ENCODE measurements at places on chromosomes 3 and 15.

DNA sequence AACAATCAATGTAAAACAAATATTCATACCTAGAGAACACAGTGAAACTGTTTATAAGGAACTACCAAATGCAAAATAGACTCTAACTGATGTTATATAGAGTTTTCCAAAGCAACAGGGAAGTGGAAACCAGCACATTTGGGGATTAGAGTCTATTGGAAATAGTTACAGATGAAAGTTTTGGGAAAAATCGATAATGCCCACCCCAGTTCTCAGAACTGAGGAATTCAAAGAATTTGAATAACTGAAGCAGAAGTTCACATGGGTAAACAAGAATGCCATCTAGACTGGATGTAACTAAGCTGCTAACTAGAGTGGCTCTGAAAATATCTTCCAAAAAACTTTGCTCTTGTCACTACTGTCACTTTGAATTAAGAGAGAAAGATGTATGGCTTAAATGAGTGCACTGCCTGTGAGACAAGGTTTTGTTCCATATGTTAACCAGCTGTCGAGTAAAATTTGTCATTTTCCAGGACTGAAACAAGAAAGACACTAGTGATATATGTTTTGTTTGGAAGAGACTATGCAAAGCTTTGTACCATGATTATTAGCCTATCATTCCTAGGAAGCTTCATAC is 9.2 kb upstream of the DENND4A start:
- no peak for DNase-seq

- peak; percentile 53 for DNase-seq
These were observed 1.4 kb downstream of the AEN start for GRCh38 chr15:88622605-88622975.

DNA sequence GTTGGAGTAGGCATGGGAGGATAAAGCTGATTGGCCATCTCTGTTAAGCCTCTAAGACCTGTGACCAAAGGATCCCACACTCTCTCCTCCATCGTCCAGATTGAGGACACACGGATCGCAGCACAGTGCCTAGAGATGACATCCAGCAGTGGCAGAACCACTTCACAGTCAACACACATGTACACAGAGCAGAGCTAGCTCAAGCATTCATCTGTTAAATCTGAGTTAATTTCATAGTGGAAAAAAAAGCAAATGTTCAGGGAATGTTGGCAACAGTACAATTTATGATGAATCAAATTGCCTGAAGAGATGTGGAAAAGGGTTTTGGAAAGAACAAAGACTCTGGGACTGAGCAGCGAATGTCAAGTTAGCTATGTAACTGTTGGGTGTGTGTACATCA is 108.1 kb upstream of the PLAAT1 start:
- DNase-seq = no peak

DNA sequence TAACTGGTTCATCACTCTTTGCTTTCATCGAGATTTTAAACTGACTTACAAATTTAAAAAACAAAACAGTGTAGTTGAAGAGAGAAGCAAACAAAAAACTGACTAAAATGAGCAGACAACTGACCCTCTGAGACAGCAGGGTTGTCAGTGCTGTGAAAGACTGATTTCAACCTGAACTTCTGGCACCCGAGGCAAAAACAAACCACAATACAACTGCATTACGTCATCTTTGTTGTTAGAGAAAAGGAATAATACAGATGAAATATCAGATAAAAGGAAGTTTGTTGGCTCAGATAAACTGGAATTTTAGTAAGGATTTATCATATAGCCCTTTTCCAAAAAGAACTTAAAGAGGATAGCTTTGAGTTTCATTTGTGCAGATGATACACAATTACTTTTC is 51.1 kb downstream of the PARP15 start:
- DNase-seq = no peak

DNA sequence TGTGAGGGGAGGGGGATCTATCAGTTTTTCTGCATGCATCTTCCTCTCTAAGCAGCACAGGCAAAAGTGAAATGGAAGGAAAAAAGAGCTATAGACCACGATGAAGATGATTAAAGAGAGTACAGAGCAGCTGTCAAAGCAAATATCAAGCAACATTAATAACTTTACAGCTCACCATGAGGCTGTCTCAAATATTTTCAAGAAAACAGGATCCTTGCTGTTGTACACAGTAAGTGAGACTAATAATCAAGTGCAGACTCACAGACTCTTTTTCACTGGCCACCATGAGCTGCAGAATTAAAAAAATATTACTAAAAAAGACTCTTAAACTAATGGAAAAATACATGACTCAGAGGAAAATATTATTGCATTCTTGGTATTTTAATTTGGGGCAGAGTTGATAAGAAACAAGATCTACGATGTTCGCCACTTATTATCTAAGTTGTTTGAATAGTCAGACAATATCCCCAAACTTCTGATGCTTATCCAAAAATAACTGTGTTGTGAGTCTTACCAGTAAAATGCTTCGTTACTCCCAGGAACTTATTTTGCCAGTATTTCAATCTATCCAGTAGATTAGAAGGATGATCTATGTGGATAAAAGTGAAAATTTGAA is 817.5 kb upstream of the ALCAM start:
- no peak for DNase-seq

GRCh38 chr15:85463976-85464375 is 83.6 kb downstream of the AKAP13 start:
- DNase-seq = no peak

DNA sequence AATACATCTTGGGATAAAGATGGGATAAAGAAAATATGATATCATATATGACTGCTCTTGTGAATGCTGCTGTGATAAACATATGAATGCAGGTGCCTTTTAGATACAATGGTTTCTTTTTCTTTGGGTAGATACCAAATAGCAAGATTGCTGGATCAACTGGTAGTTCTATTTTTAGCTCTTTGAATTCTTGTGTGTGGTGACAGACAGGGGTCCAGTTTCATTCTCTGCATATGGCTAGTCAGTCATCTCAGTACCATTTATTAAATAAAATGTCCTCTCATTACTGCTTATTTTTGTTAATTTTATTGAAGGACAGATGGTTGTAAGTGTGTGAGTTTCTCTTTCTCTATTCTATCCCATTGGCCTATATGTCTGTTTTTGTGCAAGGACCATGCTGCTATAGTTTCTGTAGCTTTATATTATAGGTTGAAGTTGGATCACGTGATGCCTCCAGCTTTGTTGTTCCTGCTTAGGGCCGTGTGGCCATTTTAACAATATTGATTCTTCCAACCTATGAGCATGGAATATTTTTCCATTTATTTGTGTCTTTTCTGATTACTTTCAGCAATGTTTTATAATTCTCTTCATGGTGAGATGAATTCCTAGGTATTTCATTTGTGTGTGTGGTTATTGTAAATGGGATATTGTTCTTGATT is 1089.8 kb upstream of the CADM2 start:
- DNase-seq = no peak

GRCh38 chr3:13189639-13190377 is 116.6 kb upstream of the IQSEC1 start:
- no peak for DNase-seq

DNA sequence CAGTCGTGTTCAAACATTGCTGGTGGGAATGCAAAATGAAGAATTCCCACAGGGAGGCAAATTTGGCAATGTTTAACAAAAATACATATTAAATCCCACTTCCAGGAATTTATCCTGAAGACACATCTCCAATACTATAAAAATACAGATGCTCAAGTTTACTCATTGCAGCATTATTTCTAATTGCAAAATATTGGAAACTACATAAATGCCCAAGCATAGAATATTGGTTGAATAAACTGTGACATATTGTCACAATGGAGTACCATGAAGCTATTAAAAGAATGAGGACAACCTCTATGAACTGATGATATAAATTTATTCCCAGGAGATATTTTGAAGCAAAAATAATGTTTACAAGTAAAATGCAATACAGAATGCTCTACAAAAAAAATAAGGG is 49.7 kb upstream of the UBE2E2 start:
- DNase-seq = no peak

- DNase-seq = no peak
These were observed 4.1 kb downstream of the CELF6 start for GRCh38 chr15:72315706-72316370.

- no peak for DNase-seq
These were observed 25.3 kb downstream of the RAD18 start for GRCh38 chr3:8938021-8938420.

DNA sequence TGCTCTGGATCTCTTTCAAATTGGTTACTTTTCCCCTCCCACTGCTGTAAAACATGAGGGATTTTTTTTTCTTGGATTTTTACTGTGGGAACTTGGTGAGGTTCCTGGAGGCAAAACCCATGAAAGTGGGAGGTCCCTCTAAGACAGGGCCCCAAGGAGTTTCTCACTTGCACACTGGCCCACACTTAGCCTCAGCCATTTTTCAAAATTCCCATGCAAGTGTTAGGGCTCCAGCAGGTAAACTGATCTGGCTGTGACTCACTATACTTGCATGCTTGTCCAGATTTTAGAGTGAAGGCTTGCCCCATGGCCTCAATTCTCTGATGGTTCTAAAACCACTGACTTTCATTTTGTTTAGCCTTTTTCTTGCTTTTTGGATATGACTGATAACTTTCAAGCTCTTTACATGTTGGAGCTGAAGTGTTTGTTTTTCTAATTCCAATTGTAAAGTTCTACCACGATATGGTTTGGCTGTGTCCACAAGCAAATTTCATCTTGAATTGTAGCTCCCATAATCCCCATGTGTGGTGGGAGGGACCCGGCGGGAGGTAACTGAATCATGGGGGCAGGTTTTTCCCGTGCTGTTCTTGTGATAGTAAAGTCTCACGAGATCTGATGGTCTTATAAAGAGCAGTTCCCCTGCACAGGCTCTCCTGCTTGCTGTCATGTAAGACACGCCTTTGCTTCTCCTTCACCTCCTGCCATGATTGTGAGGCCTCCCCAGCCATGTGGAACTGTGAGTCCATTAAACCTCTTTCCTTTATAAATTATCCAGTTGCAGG is 37.7 kb downstream of the MCCC1 start:
- no peak for DNase-seq

DNA sequence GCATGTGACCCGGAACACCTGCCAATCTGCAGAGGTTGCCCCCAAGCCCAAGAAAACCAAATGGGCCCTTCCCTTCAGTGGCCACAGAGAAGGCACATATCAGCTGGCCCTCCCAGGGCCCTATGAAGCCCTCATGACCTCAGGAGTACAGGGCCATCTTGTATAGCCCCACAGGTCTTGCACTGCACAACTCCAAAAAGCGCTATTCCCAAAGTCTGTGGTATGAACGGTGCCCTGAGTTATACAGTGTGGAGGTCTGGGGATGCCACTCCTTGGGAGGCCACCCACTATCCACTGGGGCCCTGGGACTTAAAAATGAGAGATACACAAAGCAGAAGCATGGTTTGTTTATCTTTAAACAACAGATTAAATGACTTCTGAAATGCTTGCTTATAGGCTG is 61.5 kb downstream of the CAPN7 start:
- no peak for DNase-seq

DNA sequence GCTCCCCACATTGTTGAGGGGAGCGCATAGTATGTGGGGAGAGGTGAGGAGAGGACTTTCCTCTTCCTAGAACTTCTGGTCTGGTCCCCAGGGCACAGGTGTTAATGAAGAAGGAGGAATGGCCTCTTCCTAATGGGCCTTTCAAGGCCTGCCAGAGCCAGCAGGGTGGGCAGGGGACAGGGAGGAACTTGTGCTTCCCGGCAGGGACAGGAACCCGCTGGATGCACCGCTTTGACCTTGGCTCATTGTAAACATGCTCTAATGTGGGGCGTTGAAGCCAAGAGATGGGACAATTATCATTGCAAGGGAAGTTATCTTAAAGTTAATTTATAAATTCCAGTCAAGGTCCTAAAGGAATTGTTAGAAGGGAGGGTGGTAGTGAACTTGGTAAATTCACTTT is 21.0 kb upstream of the CHRNB4 start:
- no peak for DNase-seq

DNA sequence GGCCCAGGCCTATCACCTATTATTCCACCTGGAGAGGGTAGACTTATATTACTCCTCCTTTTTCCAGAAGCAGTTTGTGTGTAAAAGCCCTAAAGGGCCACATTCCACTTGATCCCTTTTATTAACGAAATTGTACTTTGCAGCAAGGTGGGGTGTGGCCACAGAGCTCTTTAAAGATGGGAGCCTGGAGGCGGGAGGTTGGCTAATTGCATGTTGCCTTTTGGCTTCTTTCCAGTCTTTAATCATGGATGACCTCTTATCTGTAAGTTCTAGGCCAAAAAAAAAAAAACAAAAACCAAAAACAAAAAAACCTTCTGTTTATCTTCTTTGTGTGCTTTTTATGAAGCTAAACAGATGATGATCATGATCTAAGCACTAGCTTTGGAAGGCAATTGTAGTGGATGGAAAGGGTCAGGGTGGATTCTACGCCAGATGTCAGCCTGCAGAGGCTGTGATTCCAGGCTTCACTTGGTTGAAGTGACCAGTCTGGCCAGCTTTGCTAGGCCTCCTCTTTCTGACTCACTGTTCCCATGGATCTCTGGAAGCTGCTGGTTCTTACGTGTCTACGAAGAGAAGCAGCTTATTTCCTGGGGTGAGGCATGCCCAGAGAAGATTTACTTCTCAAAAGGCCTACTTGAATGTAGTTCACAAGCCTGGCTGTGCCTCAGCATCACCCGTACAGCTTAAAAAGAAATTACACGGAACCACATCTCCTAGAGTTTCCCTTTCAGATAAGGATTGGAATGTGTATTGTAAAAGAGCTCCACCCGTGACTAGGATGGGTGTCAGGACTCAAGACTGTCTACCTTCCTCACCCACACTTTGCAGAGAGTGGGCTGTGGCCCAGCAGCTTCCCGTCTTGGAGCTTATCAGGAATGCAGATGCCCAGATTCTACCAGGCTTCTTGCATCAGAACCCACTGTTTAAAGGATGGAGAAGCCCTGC is 330.9 kb upstream of the C2CD4B start:
- peak; percentile 89 for DNase-seq

- no peak for DNase-seq
These were observed 413.9 kb downstream of the EPHA3 start for GRCh38 chr3:89521328-89521727.

GRCh38 chr15:79169526-79170133 is 79.0 kb upstream of the RASGRF1 start:
- no peak for DNase-seq

GRCh38 chr3:51588724-51589123 is 50.2 kb downstream of the RAD54L2 start:
- DNase-seq = no peak

DNA sequence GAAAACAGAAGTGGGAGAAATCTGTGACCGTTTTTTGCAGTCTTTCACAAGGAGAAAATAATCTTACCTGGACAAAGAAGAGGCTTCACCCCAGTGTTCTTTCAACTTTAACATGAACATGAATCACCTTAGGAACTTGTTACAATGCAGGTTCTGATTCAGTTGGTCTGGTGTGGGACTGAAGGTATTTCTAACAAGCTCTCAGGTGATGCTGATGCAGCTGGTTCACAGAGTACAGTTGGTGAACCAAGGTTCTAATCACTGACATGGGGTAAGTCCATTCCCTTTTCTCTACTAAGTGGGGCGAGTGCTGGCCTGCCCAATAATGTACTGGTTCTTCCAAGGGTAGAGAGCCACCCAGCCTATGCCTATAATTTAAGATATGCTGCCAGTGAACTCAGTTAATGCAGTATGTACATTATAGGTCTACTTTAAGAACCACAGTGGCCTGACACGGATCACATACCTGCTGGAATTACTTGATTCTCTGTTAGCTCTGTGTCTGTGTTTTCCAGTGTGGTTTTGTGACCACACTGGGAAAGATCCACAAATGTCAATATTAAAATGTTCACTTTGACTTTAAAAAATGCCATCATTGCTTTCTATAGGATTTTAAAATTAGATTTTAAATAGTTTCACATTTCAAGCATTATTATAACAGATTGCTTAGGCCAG is 304.1 kb downstream of the ZNF621 start:
- no peak for DNase-seq

GRCh38 chr3:43256714-43257461 is 29.5 kb upstream of the SNRK start:
- DNase-seq = no peak

- DNase-seq = no peak
These were observed 60.8 kb downstream of the RAB11A start for GRCh38 chr15:65930134-65930533.

Data from ascending aorta (tissue), 2 donors.